ENCODE measurements at places on chromosomes 7 and 10.

DNA sequence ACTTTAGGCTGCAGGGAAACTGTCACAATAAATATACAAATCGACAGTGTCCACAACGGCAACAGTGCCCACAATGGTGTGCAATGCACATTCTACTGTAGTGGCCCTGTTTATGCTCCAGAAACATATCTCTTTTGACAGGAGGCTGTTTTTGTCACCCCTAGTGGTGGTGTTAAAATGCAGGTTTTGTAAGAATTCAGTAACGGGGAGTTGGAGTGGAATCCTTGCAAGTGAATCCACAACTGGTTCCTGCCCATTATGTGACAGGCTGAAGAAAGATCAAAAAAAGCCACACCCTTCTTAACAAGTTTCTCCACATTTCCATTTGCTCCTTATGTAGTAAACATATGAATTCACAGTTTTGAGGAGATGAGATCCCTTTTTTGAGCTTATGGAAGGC lies 58.5 kb downstream of the BEND7 start:
- no peak for DNase-seq

GRCh38 chr7:560966-561630 lies 41.5 kb upstream of the PDGFA start:
- no peak for DNase-seq

DNA sequence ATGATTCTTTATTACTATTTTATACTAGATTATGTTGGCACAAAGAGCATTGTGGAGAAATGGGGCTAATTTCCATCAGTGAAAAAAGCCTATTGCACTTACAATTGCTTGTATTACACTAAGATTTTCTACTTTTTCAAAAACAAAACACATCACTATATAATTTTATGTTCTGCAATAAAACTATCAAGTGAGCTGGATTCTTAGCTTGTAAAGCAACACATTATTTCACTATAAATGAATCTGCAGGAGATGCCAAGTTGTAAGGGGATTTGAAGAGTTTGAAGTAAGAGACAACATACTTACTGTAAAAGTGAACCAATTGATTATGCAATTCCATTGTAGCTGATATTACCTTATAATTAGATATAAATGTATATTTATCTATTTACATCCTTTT lies 333.3 kb upstream of the SEMA3D start:
- DNase-seq = no peak

DNA sequence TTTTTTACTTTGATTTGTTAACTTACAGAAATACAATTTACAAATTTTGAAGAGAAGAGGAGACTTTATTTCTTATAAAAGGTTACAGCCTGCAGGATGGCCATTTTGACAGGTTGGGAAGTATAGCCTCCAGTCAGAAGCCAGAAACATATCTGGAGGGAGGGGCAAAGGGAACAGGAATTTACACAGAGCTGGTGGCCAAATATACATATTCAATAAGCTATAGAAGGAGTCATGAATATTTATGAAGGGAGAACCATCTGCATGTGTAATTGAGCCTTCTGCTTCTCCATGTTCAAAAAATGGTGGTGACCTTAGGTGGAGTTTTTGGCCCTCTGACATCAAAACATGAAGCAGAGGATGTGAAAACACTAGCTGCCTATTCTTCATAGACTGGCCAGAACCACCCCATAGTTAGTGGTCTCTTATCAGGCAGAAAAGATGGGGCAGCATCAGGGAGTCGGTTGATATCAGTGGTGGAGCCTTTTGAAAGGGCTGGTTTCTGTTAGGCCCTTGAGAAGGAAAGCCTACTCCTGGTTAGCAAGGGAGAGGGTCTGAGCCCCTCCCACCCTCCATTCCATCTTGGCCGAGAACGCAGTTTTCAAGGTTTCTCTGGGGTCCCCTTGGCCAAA lies 57.2 kb downstream of the ENTPD1 start:
- DNase-seq = no peak

DNA sequence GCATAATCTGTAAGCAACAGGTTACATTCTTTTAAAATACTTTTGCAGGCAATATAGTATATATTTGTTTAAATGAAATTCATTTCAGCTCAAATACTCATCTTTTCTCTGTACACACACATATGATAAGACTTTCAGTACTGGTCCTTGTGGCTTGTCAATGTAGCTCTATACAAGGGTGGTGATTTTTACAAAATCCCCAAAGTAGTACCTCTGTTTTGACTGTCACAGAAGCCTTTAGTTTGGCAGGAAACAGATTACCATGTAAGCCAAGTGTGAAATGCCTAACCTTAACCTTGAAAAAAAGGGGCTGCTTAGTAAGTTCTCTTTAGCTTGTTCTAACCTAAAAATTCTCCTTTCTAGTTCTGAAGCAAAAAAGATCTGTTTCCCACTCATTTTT lies 87.9 kb downstream of the KCND2 start:
- DNase-seq = no peak

DNA sequence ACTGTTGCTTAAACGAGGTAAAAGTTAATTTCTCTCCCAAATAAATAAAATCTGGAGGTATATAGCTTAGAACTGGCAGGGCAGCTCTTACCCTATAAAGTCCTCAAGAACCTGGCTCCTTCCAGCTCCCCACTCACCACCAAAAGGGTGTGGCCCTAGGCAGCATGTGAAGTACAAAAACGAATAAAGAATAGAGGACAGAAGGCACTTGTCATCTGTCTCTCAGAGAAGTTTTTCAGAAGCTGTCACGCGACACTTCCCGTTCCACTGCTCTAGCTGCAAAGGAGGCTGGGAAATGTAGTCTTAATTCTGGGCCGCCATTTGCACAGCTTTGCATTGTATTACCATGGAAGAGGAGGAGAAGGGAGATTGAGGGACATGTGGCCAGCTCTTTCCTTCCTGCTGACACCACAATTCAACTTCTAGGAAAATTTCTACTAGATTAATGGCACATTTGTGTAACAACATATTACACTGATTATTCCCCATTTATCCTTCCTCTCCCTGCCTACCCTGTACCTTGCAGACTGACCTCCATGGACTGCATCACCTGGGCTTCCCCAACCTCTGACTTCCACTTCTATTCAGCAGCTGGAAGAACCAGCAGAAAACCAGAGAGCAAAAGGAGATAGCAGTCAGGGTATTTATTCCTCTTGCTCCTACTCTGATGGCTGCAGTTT lies 62.2 kb downstream of the CCDC71L start:
- DNase-seq = no peak

GRCh38 chr10:21519397-21519933 lies 6.0 kb downstream of the SKIDA1 start:
- no peak for DNase-seq
